ENCODE measurements at places on chromosomes 7 and 10. TPM values are rescaled to one million over a fixed set of nuclear protein-coding genes. Genes with fewer than 3 reads are reported as not detected.
A peak's percentile ranks its signal among the peaks of the same experiment; 100 is the strongest.

- H3K27me3 ChIP-seq = peaks cover 15% of the 10 kb centered on the region
- no peak overlapping the region for H3K4me3 ChIP-seq
- no peaks in the 10 kb centered on the region for H3K36me3 ChIP-seq
- no peak for DNase-seq
- no peaks in the 10 kb centered on the region for H3K4me1 ChIP-seq
Measured at GRCh38 chr10:100053686-100054460, 27.8 kb downstream of the CPN1 start.

DNA sequence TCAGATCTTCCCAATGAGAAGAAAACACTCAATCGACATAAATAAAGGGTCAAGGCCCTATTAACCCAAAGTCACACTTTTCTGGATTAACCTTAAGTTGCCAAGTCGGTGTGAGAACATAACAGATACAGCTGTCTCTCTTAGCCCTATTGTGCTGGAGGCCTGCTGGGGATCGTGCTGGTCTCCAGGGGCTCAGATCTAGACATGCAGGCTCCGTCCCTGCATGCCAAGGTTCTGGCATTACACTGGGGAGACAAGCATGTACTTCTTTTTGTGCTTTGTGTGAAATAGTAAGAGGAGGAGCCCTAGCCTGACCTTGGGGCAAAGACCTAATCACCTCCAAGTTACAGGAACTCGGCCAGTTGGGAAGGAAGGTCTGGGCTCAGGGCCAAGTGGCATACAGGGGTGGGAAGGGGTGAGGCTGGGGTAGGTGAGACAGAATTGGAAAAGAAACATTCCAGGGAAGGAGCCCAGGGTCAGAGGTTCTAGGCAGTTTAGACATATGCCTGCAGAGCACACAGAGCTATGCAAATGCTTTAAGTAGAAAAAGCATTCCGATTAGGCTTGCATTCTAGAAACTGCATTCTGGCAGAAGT is 216.4 kb downstream of the HECW1 start:
- no peaks in the 10 kb centered on the region for H3K36me3 ChIP-seq
- DNase-seq = no peak
- no peaks in the 10 kb centered on the region for H3K4me1 ChIP-seq
- H3K27me3 ChIP-seq = no peaks in the 10 kb centered on the region
- H3K4me3 ChIP-seq = no peak overlapping the region

Gene PARP12
- 4.3 TPM for total RNA-seq

DNA sequence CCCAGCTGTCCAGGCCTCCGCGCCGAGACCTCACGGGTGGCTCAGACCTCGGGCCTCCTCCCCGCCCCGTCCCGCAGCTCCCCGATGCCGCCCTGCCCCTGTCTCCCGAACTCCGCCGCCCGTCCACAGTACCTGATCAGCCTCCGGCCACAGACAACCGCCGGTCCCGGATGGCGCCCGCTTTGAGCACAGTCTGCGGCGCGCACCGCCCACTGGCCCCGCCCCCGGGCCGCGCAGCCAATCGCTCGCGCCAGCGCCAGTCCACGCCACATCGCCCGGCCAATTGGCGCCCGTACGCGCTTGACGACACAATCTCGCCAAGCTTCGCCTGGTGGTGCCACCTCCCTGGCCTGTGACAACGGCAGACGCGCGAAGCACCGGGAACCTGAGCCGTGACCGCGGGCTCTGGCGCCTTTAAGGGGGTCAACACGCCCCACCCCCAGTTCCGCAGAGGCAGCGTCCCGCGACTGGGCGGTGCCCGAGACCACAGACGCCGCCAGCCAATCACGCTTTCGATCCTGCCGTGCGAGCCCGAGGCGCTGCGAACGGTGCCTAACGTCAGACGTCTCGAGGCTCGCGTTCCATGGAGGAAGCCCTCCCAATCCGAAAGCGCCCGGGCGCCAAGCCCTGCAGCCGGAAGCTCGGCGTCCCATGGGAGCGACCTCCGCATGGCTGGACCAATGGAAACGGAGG is at the start of gene IDI1:
IDI1 (minus strand) TSS at position 388 of the 693 bp plus-strand sequence; CDS start at position 272, 116 bp downstream.
- H3K4me1 ChIP-seq = peaks cover 47% of the 10 kb centered on the region
- peaks cover 31% of the 10 kb centered on the region for H3K36me3 ChIP-seq
- no peaks in the 10 kb centered on the region for H3K27me3 ChIP-seq
- H3K4me3 ChIP-seq = peak within 1 kb of the TSS; percentile 89
- peak within 1 kb of the TSS; percentile 98 for H3K27ac ChIP-seq
